ENCODE measurements at places on chromosomes 7 and 10.
A peak's percentile ranks its signal among the peaks of the same experiment; 100 is the strongest.

- no peak for DNase-seq
Observed at GRCh38 chr10:12444981-12445700, 95.8 kb downstream of the CAMK1D start.

DNA sequence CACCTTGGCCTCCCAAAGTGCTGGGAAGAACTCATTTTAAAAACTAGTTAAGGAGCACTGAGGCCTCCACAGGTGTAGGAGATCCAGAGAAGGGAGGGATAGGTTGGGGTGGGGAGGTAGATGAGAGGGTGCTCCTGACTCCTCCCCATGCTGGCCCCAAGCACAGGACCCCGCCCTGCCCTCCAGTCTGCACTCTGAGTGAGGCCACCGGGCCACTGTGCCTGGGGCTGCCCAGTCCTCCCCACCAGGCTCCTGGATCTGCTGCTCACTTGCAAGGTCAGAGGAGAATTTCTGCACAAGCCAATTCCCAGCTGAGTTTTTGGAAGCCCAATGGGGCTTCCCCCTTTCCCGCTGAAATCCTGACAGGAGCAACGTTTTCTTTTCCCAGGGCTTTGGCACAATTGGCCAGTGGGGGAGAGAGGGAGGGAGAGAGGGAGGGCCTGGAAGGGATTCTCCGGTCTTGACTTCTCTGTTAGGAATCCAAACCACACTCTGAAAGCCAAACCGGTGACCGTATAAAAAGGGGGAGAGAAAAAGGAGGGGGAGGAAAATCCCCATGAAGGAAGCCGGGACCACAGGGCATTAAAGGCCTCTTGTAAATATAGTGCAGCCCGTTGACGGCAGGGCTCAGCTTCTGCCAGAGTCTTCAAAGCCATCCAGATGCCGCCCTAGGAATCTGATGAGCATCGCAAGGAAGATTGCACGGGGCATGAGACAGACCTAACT, 116.2 kb downstream of the SH3PXD2A start:
- no peak for DNase-seq

GRCh38 chr10:50510517-50511473, 113.0 kb downstream of the SGMS1 start:
- DNase-seq, result no peak

DNA sequence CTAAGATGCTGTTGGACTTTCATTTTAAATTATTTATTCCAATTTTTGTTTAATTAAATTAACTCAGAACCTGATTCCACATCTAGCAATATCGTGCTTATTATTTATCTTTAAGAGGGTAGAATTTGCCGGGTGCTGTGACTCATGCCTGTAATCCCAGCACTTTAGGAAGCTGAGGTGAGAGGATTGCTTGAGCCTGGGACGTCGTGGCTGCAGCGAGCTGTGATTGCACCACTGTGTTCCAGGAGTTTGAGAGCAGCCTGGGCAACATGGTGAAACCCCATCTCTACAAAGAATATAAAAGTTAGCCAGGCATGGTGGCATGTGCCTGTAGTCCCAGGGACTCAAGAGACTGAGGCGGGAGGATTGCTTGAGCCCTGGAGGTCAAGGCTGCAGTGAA, 47.8 kb downstream of the ZFAND4 start:
- DNase-seq, result no peak

DNA sequence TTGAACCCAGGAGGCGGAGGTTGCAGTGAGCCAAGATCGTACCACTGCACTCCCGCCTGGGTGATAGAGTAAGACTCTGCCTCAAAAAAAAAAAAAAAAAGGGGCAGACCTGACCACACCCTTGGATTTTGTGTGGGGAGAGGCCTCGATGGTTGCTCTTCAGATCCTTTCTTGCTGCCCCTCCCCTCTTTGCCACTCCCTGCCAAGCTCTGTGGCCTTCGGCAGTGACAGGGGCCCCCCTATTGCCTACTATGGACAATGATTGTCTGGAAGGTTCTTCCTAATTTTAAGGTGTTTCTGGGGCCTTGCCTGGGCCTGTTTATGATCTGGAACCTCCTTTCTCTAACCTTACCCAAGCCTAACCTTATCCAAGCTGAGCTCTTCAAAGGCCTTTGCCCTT, 795 bp downstream of the PRF1 start:
- DNase-seq, result no peak

DNA sequence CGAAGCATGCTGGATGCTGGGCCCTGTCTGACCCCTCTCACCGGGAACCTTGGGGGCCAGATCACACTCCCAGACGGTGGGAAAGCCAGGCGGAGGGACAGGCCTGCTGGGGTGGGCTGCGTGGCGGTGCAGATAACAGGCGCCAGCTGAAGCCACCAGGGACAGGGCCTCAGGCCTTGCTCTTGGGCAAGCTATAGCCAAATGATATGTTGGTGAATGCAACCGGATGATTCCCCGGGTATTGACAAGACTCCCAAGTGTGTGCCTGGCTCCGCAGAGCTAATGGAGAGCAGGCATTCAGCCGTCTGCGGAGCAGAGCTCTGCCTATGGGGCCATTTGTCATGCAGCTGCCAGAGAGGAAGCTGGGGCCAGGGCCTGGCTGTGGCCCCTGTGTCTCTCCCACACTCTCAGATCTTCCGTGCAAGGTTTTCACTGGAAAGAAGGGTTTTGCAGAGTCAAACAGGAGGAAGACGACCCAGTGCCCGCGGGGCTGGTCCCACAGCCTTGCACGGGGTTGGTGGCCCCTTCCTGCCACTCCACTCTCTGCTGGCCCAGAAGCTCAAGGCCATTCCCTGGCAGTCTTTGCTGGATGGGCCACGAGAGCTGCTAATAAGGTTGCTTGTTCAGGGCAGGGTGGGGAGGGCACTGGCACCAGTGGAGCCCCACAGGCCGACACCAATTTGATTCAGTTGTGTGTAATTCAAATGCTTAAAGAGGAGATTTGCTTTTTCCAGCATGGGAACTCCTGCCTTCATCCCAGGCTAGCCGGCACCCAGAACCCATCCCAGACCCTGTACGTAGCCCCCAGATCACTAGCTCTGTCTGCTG, 91.8 kb downstream of the PRKAG2 start:
- no peak for DNase-seq

GRCh38 chr7:117572856-117573620, 93.2 kb downstream of the CFTR start:
- DNase-seq, result peak; percentile 74

GRCh38 chr7:157310676-157311185, 26.1 kb upstream of the DNAJB6 start:
- DNase-seq, result no peak

DNA sequence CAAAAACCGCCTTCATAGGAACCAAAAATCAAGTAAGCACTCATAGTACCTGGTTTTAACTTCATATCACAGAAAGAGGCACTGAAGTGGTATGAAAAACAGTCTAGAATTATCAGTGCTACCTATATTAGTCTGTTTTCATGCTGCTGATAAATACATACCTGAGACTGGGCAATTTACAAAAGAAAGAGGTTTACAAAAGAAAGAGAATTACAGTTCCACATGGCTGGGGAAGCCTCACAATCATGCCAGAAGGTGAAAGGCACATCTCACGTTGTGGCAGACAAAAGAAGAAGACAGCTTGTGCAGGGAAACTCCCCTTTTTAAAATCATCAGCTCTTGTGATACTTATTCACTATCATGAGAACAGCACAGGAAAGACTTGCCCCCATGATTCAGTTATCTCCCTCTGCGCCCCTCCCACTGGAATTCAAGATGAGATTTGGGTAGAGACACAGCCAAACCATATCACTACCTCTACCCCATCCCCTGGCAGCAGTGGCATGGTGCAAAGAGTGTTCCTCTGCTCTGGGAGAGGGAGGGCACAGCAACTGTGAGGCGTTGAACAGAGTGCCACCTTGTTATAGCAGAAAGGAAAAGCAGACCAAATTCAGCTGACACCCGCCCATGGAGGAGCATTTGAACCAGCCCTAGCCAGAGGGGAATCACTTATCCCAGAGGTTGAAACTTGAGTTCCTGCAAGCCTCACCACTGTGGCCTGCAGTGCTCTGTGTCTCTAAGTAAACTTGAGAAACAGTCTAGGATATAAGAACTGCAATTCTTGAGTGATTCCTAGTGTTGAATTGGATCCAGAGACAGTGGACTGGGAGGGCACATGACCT, 61.9 kb upstream of the PTPRZ1 start:
- no peak for DNase-seq

GRCh38 chr7:106279425-106280197, 5.2 kb downstream of the NAMPT start:
- no peak for DNase-seq

DNA sequence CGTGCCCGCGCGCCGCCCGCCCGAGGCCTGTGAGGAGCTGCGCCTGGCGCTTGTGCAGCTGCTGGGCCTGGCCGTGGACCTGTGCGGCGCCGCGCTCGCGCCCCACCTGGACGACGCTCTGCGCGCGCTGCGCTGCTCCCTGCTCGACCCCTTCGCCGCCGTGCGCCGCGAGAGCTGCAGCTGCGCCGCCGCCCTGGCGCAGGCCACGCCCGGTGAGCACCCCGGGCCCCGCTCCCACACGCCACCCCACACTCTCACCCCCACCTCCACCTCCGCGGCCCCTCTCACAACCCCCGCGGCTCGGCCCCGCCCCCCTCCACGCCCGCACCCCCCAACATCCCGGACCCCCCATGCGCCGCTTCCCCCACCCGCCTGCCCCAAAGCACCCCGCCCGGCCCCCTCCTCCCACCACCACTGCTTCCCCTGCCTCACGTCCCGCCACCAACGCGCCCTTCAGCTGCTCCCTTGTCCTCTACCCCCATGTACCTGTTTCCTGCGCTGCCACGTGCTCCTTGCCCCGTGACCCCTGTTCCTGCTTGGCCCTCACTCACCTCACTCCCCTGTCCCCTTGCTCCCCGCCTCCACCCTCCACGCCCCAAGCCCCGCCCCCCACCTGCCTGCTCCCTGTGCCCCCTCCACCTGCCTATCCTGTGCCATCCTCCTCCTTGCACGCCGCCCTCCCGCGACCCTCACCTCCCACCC, at the start of gene PRKAR1B:
PRKAR1B (minus strand) TSS at position 178 of the 702 bp plus-strand sequence. CDS start 15,776 bp downstream, outside the sequence.
- peak; percentile 7 for DNase-seq

- DNase-seq, result no peak
Observed at GRCh38 chr7:156117542-156118247, 305.4 kb upstream of the SHH start.

GRCh38 chr7:69603351-69603750, 5.1 kb downstream of the AUTS2 start:
- DNase-seq, result no peak

- no peak for DNase-seq
Observed at GRCh38 chr7:7829667-7830066, 111.3 kb upstream of the RPA3 start.

DNA sequence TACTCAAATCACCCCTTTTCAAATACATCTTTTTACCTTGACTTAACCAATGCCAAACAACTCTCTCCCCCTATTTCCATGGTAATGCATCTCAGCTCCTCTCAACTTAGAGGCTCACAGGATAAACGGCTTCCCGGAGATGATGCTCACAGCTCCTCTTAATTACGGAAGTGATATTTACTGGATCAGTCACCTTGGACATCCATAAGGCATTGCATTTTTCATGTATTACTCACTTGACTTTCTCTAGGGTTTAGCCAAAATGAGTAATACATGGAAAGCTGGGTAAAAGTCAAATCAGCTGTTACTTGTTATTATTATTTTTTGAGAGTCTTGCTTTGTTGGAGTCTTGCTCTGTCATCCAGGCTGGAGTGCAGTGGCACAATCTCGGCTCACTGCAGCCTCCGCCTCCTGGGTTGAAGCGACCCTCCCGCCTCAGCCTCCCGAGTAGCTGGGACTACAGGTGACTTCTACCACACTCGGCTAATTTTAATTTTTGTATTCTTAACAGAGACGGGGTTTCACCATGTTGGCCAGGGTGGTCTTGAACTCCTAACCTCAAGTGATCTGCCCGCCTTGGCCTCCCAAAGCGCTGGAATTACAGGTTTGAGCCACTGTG, 73.3 kb upstream of the RHEB start:
- no peak for DNase-seq

DNA sequence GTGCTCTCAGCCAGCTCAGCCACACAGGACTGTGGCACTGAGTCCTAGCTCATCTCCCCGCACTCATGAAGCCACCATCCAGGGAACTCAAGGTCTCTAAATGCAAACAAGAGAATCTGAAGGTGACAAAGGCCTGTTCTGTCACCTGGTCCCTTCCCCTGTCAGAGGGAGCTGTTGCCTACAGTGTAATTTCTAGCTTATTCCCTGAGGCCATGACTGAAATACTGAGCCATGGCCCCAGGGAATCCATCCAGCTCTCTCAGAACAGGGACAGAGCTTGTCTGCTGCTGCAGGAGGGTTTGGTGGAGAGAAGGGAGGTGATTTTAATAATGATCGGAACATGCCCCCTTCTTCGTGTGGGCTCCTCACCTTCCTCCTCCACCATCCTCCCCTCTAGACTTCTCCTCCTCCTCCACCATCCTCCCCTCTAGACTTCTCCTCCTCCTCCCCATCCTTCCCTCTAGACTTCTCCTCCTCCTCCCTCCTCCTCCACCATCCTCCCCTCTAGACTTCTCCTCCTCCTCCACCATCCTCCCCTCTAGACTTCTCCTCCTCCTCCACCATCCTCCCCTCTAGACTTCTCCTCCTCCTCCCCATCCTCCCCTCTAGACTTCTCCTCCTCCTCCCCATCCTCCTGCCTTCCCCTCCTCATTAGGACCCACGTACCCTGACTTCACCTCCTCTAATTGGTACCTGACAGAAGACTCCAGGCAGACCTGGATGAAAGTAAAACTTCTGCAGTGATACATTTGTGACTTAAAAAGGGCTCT, 338.0 kb upstream of the MKI67 start:
- no peak for DNase-seq

DNA sequence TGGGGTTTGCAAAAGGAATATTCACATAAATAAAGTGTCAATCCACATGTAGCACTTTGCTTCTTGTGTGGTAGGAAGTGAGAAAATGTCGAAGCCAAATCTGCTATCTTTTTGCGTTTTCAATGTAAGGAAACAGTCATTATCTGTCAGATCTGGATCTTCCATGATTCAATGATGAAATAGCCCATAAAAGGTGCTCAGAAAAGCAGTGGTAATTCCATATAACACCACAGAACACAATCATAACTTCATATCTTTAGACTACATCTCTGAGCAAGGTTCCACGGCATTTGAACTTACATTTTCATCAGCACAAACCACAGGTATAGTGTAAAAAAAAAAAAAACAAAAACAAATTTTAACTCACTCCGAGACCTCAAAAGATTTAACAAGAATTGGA, 39.9 kb upstream of the EGR2 start:
- DNase-seq, result no peak

GRCh38 chr7:101856473-101857357, 39.3 kb downstream of the CUX1 start:
- no peak for DNase-seq

- DNase-seq, result no peak
Observed at GRCh38 chr10:119333146-119333792, 125.9 kb downstream of the GRK5 start.

DNA sequence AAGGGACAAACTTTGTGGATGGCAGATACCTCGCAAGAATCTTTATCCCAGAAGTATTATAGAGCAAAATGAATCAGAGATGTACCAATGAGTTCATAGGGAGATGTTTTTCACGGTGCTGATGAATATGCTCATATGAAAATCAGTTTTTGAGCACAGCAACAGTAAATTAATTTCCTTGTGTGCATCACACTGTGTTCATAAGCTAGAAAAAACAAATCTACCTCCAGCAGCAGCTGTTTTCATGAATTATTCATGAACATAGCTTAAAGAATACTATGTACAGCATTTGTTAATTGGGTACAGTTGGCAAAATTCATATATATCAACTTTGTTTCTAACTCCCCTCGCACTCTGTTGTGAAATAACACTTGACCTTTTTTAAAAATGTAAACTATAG, 809.8 kb downstream of the GRM8 start:
- no peak for DNase-seq

GRCh38 chr10:125057158-125058001, 103.0 kb downstream of the CTBP2 start:
- no peak for DNase-seq

All from NCI-H1417 treated with DMSO at 0.1 percent for 48 hours (cell line).